T1000 (cell line): ENCODE measurements at places on chromosomes 4 and X.

DNA sequence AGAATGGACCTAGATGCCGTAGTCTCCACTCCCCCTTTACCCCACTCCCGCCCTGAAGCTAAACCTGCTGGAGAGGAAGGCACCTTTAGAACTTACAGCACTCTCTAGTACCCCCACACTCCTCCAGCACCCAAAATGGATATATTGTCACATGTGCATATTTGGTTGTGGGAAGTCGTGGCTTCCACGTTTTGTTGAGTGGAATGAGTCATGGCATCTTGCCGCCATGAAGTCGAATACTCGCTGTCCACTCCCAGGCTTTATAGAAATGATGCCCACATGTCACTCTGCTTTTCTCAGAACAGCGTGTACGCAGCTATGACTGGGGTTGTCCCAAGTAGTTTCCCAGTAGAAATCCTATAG, 545 bp downstream of the ABCE1 start:
- DNase-seq: no peak

GRCh38 chrX:4710618-4711433, 997.4 kb upstream of the PRKX start:
- DNase-seq: no peak

GRCh38 chrX:46957297-46957696, 45.1 kb downstream of the JADE3 start:
- DNase-seq: no peak

DNA sequence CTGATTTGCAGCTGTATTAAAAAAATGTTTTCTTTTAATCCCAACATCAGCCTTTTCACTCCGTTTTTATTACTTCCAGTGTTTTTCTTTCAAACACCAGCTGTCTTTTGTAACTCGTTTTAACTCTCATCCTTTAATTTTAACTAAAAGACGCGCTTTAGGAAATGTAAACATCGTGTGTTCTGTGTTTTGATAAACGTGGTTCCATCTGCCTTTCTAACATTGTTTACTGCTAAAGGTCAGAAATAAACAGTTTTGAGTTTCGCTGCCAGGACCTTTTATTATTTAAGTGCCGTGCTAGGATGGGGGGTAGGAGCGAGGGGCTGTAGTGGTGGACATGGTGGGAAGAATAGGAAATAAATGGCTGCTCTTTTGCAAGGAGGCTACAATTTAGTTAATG, 1.5 kb downstream of the N4BP2 start:
- no peak for DNase-seq

- DNase-seq: no peak
These were observed 97.4 kb downstream of the COL4A5 start for GRCh38 chrX:108537005-108537404.

DNA sequence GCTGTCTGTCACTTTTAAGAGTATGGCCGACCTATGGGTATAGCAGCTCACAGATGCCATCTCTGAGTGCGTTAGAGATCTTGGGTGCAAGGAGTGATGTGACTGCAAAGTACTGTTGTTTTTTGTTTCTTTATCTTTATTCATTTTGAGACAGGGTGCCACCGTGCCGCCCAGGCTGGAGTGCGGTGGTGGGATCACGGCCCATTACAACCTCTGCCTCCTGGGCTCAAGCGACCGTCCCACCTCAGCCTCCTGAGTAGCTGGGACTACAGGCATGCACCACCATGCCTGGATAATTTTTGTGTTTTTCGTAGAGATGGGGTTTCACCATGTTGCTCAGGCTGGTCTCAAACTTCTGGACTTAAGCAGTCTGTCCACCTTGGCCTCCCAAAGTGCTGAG, 71.4 kb downstream of the CCKAR start:
- DNase-seq: no peak

DNA sequence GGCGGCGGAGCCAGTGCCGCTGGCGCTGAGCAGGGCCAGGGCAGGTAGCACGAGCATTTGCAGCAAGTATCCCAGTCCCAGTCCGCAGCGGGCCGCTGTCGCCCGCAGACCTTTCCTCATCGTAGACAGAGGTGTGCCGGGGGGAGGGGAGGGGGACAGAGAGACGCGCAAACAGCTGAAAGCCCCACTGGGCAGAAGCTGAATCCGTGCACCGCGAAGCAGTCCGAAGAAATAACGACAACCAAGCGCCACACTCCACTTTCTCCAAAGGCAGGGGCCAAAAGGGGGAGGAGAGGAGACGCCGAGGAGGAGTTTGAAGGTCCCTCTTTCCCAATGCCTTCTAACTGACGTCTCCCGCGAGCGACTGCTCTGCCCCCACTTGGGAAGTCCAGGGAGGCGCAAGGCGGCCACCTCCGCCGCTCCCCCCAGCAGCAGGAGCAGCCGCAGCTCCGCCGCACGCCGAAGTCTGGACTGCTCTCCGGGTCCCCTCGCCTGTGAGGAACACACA, at the start of gene UNC5C:
Gene UNC5C (minus strand): TSS at position 236 of the 508 bp plus-strand sequence.
- peak; percentile 36 for DNase-seq

DNA sequence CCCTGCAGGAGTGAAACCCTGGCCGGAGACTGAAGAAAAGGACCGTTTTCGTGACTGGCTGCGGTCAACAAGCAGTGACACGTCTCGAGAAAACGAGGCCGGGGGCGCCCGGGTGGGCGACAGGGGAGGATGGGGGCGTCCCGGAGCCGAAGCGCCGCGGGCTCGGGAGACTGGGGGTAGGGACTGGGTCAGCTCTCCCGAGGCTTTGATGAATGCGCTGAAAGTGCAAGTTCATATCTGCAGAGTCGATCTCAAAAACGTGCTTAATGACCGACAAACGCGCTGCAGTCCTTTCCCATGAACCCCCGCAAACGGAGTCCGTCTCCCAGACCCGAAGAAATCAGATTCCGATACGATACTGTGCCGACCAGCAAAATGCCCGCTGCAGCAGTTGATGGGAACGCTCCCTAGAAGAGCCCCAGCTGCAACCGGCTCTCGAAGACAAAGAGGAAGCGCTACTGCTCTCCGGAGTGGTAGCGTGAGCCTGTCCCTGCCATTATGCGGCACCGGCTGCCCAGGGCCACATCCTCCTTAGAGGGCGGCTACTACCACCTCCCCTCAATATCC, 806 bp upstream of the CD99L2 start:
- DNase-seq: no peak

DNA sequence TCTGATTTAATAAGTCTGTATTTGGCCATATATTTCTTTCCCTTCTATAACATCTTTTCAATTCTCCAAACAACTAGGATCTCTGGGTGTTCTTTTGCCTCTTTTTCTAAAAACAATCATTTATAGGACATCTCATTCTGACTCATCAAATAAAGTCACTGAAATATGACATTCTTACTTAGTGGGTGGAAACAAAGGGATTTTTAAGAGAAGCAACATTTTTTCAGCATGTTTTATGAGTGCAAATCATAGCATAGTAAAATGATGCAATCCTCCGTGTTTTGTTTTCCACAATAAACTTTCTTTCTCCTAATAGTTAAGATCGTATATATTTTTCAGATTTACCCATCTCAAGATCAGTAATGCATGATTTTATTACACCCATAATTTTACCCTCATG, 179.8 kb downstream of the SPCS3 start:
- no peak for DNase-seq

- no peak for DNase-seq
These were observed 15.8 kb upstream of the GRIA2 start for GRCh38 chr4:157204634-157205244.

- no peak for DNase-seq
These were observed 144.6 kb downstream of the KIT start for GRCh38 chr4:54802336-54802735.

DNA sequence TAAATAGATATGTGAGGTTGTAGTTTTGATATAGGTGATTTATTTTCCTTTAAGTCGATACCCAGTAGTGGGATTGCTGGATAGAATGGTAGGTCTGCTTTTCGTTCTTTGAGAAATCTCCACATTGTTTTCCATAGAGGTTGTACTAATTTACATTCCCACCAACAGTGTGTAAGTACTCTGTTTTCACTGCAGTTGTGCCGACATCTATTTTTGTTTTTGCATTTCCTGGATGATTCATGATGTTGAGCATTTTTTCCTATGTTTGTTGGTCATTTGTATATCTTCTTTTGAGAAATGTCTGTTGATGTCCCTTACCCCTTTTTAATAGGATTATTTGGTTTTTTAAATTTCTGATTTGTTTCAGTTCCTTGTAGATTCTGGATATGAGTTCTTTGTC, 120.7 kb downstream of the NAA11 start:
- DNase-seq: no peak

DNA sequence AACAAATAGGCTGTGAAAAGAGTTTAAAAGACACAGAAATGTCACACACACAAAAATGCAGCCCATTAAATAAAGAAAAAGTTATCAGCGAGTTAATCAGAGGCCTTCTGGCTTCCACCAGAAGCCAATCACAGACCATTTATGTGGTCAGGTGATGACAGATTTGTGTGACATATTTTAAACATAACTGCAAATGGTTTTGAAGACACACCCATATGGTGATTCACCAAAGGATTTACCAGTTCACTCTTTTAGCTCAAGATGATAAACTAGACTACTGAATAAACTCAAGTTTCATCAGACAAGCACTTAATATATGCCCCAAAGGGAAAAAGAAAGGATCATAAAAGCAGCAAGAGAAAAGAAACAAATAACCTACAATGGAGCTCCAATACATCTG, 181.2 kb downstream of the SPANXN4 start:
- no peak for DNase-seq

GRCh38 chrX:40074959-40075332, 22.8 kb downstream of the BCOR start:
- DNase-seq: no peak

GRCh38 chrX:55326985-55327384, 62.3 kb upstream of the PAGE3 start:
- no peak for DNase-seq

DNA sequence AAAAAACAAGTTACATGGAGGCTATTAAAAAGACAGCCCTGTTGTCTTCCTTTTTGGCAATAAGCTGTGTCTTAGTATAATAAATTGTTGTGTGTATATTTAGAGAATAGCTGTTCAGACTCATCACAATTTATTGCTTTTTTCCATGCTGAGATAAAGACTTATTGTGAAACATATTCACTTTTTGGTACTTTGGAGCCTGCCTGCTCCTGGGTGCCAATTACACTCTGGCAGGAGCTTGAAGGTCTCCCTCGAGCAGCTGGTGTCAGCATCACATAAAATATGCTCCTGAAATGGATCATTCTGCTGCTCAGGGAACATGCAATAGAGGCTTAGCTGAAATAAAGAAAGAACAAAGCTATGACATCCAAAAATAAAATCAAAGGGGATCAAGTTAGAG, 211.6 kb upstream of the DKK2 start:
- DNase-seq: no peak

DNA sequence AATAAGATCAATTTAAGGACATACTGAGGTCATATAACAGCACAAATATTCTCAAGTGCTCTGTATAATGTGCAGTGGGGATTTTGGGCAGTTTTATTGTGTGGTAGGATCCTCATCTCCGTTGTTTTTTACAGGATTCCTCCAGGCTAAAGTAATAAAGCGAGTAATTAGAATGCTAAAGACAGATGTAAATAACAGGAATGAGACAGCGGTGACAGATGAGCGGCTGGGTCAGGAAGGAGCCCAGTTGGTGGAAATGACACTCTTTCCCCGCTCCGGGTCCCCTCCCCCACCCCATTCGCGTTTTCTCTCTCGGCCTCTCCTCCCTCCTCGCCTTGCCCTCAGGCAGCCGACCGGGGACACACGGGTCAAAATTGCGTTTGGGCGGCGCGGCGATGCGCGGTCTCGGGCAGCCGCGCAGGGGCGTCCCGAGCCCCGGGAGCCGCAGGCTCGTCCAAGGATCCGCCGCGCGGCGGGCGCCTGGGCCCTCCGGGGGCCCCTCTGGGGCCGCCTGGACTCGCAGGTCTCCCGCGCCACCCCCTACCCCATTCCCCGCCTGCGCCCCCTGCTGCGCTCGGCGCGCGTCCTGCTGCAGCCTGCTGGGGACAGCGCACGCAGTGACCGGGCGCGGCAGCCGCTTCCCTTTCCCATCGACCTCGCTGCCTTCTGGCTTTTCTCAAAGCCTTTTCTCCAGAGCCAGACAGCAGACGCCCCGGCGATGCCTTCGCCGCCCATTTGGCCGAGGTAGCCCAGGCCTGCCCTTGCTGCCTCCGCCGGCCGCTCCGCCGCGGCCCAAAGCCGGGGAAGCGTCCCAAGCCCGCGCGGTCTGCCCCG, 16.2 kb downstream of the POU4F2 start:
- DNase-seq: no peak

- no peak for DNase-seq
These were observed 374.3 kb downstream of the PCDH7 start for GRCh38 chr4:31094474-31094873.

DNA sequence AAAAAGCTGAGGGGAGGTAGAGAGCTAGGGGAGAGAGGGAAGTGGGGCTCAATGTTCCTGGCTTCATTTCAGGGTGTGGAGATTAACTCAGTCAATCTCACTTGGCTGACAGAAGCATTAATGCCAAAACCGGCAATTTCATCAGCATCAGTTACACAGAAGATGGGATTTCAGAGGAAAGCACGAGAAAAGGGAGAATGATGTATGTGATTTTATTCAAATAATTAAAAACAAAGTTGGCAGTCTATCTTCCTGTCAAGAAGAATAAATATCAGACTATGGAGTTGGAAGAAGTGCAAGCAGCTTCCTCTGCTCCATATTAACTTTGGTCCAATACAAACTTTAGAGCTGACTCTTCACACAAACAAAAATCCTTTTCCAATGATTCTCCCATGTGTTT, 29.6 kb upstream of the HCCS start:
- DNase-seq: no peak

GRCh38 chrX:69313617-69314290, 148.5 kb upstream of the PJA1 start:
- DNase-seq: no peak

DNA sequence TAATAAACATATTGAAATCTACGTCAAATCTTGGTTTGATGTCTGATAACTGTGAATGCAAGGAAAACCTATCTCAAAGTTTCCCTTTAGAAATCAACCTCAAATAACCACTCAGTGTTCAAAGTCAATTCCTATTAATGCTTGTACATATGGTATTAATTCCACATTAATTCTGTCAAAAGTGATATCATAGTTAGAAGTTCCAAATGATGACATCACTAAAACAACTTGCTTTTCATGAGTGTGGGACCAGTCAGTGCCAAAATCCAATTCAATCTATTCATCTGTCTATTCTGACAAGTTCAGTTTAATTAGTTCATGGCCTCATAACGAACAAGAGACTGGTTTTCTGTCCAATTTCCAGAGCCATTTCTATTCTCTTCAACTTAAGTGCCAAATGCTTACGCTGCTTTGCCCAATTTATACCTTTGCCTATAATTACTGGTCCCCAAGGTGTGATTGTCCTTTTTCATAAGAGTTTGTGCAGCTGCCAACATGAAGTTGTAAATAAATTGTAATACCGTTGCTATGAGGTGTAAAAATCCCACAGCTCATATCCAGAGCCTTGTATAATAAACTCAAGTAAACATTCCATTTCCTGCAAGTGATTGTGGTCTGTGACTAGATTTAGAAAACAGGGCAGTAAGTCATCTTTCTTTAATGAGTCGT, 476.2 kb downstream of the RAB28 start:
- DNase-seq: no peak

GRCh38 chr4:54110019-54110416, 10.1 kb downstream of the GSX2 start:
- DNase-seq: no peak

DNA sequence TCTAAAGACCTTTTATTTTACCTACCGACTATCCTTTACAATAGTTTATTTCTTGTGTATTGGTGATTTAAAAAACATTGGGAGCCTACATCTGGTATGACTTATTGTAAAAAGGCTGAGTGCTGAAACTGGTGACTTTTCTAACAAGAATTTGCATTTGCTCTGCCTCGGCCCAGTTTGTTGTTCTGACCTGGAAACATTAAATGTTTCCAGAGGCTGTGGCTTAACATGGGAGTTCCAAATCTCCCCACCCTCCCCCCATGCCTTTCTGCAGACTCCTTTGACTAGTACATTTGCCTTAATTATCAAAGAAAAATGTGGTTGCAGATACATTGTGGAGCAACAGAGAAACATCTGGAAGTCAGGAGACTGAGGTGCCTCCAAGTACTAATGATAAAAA, 39.8 kb downstream of the SPCS3 start:
- no peak for DNase-seq
